ENCODE measurements at places on chromosomes 12 and 14. TPM values are rescaled to one million over a fixed set of nuclear protein-coding genes. Genes with fewer than 3 reads are reported as not detected.

- no peak for DNase-seq
Observed at GRCh38 chr14:82710267-82710841, 1176.7 kb upstream of the SEL1L start.

DNA sequence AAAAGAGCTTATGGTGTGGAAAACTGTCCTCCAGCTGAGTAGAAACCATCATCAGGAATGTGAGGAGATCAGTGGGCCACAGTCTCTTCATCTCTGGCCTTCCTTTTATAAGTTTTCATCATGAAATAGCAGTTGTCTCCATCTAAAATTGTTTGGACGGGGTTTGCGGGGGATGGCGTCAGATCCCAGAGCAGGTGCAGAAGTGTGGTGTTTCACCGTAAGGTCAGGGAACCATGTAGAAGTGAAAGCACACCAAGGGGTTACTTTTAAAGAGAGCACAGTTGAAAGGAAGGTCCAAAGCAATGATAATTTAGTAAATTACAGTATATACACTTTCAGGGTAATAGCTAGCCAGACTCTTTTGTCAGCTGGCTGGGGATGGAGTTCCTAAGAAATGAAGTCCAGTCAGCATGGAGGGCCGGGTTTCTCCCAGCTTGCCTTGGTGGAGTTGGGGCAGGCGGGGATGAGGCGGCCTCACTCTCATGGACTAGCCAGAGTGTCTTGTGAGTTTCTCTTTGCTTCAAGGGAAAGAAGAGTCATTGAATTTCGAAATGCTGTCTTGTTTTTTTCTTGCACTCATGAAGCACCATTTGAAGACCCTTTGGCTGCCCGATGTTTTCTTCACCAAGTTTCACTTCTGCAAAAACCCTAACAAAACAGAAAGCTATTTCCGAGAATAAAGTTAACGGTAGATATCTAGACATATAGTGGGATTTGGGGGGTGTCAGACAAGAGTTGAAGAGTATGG lies 100.6 kb downstream of the ETV6 start:
- no peak for DNase-seq

DNA sequence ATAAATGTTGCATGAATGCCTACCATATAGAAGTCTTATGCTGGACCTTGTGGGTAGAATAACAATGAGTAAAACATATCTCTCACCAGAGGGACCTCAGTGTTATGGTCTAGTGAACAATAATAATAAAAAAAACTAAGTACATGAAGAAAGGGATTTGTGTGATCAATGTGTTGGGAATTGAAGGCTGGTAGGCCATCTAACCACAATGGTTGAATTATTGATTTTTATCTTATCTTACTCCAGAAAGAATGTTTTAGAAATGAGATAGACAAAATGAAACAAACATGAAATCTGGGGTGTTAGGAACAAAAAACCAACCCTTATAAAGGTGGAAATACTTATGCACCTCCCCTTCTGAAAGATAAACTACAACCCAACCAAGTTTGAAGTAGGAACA lies 243.9 kb upstream of the LRIG3 start:
- DNase-seq = no peak

DNA sequence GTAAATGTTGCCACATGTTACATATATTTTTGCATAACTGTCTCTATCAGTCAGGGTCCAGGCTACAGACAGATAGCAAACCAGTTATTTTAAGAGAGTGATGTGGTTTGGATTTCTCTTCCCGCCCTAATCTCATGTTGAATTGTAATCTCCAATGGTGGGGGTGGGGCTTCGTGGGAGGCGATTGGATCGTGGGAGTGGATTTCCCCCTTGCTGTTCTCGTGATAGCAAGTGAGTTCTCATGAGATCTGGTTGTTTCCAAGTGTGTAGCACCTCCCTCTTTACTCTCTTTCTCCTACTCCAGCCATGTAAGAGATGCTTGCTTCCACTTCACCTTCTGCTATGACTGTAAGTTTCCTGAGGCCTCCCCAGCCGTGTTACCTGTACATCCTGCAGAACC lies 704.2 kb upstream of the TBX3 start:
- DNase-seq = no peak

RD3L gene
- total RNA-seq = not detected

RPS6KA5 gene
- 11.8 TPM for total RNA-seq

MMP19 gene
- total RNA-seq = 10.5 TPM

All from suprapubic skin (tissue), 4 donors.